ENCODE measurements at places on chromosomes 7 and 10. TPM values are rescaled to one million over a fixed set of nuclear protein-coding genes. Genes with fewer than 3 reads are reported as not detected.
A peak's percentile ranks its signal among the peaks of the same experiment; 100 is the strongest.

DNA sequence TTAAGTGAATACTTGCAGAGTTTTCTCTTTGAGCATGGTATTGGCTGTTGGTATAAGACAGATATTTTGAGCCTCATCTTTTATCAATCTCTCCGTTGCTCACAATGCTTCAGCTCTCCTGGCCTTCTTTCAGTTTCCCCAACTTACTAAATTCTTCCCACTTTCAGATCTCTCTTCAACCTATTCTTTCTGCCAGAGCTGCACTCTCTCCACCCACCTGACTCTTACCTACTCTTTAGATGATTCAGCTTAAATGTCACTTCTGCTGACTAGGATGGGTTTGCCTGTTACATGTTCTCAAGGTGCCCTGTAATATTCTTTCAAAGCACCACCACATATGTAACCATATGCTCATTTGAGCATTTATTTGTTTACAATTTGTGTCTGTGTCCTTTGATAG is 1.6 kb downstream of the EXOSC1 start:
- H3K36me3 ChIP-seq: peaks cover 14% of the 10 kb centered on the region
- peak overlapping the region; percentile 98 for H3K27ac ChIP-seq
- no peak for DNase-seq

GRCh38 chr7:151630851-151631569 is 111.3 kb upstream of the RHEB start:
- DNase-seq: no peak
- peak overlapping the region; percentile 90 for H3K27ac ChIP-seq
- H3K27me3 ChIP-seq: no peaks in the 10 kb centered on the region
- H3K4me3 ChIP-seq: peak overlapping the region; percentile 95
- H3K36me3 ChIP-seq: peaks cover 13% of the 10 kb centered on the region

- H3K27me3 ChIP-seq: no peaks in the 10 kb centered on the region
- peak overlapping the region; percentile 62 for H3K4me3 ChIP-seq
- H3K36me3 ChIP-seq: peaks cover 5% of the 10 kb centered on the region
- peak; percentile 10 for DNase-seq
- H3K4me1 ChIP-seq: peaks cover 55% of the 10 kb centered on the region
These were observed 6.0 kb upstream of the REEP3 start for GRCh38 chr10:63515002-63515763.

DNA sequence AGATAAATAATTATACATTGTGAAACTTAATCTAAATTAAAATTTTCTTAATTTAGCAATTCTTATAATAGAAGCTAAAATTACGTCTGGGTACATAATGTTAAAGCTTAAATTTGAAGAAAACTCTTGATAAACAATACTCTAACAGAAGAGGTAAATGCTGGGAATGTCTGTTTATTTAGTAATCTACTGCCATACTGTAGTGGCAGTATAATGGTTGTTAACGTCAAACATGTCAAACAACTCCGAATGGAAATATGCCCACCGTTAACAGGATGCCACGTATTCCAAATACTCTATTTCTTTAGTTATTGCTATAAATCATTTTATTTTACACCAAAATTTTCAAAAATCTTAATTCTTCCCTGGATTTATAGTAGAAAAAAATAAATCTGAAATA is 40.0 kb upstream of the PTPN12 start:
- no peak overlapping the region for H3K27ac ChIP-seq
- H3K27me3 ChIP-seq: no peaks in the 10 kb centered on the region
- H3K4me1 ChIP-seq: no peaks in the 10 kb centered on the region

GRCh38 chr10:26499426-26499825 is 61.3 kb downstream of the APBB1IP start:
- H3K4me3 ChIP-seq: no peak overlapping the region
- H3K27ac ChIP-seq: no peak overlapping the region
- no peaks in the 10 kb centered on the region for H3K27me3 ChIP-seq
- H3K36me3 ChIP-seq: peaks cover 1% of the 10 kb centered on the region

- peak; percentile 52 for DNase-seq
- peaks cover 52% of the 10 kb centered on the region for H3K4me1 ChIP-seq
- no peak within 1 kb of the TSS for H3K27ac ChIP-seq
- peaks cover 32% of the 10 kb centered on the region for H3K27me3 ChIP-seq
- peak within 1 kb of the TSS; percentile 80 for H3K4me3 ChIP-seq
These were observed at the start of gene PALD1 for GRCh38 chr10:70478191-70479164. TSS of gene PALD1 (plus strand) at chr10:70478767. CDS start at chr10:70525952, 47,185 bp downstream.

GRCh38 chr10:103667356-103667755 is 173.9 kb downstream of the NEURL1 start:
- no peak for DNase-seq
- H3K4me3 ChIP-seq: no peak overlapping the region
- peaks cover 17% of the 10 kb centered on the region for H3K4me1 ChIP-seq
- no peaks in the 10 kb centered on the region for H3K27me3 ChIP-seq
- no peak overlapping the region for H3K27ac ChIP-seq

- H3K27ac ChIP-seq: no peak overlapping the region
- DNase-seq: no peak
- H3K4me3 ChIP-seq: no peak overlapping the region
- H3K27me3 ChIP-seq: no peaks in the 10 kb centered on the region
These were observed 383.2 kb downstream of the TCERG1L start for GRCh38 chr10:130928306-130928705.

- DNase-seq: no peak
- H3K27me3 ChIP-seq: no peaks in the 10 kb centered on the region
- H3K4me1 ChIP-seq: no peaks in the 10 kb centered on the region
- H3K27ac ChIP-seq: no peak overlapping the region
- no peak overlapping the region for H3K4me3 ChIP-seq
These were observed 47.9 kb downstream of the EXOC4 start for GRCh38 chr7:133300811-133301210.

PTF1A gene
- not detected for total RNA-seq

PLCE1 gene
- total RNA-seq: 0.12 TPM

ING3 gene
- total RNA-seq: 40.3 TPM

NYAP1 gene
- 0.72 TPM for total RNA-seq

AMPH gene
- 0.53 TPM for total RNA-seq

SFRP4 gene
- not detected for total RNA-seq
